ENCODE measurements at places on chromosomes 11 and 22.

DNA sequence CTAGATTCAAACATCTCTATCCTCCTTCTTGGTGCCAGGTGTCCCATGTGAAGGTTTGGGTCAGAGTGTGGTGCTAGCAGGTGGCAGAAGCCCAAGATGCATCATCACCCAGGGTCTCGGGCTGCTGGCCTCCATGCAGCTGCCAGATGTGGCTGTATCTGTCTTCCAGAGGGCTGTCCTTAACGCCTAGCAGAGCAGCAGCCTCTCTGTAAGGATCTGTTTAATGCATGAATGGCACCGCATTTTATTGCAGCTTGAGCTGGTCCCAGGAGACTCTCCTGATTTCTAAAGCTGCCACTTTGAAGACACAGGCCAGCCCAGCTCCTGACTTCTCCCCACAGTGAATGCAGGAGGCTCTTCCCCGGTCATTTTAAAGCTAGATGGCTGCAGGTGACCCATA is 26.3 kb downstream of the SLC1A2 start:
- DNase-seq, result no peak

- DNase-seq, result no peak
Measured at GRCh38 chr22:19406281-19406811, 25.2 kb downstream of the HIRA start.

GRCh38 chr11:10494636-10495463 is 39.8 kb downstream of the AMPD3 start:
- no peak for DNase-seq

GRCh38 chr11:121814296-121814695 is 301.7 kb downstream of the BLID start:
- no peak for DNase-seq

DNA sequence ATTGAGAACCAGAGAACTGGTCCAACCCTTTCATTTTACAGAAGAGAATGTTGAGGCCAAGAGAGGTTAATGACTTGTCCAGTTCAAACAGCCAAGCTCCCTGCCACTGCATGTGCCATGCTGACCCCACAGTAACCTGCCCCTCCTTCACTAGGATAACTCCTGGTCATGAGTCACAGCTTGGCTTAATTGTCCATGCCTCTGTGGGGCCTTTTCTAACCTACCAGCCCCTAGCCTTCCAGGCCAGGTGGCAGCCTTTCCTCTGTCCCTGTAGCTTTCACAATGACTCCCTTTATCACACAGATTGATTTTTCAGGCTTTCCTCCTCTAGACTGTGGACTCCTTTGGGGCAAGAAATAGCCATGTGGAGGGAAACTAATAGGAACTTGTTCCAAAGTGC is 97.2 kb downstream of the PIWIL4 start:
- DNase-seq, result no peak

GRCh38 chr11:30583476-30584280 is 2.5 kb downstream of the MPPED2 start:
- DNase-seq, result peak; percentile 44

DNA sequence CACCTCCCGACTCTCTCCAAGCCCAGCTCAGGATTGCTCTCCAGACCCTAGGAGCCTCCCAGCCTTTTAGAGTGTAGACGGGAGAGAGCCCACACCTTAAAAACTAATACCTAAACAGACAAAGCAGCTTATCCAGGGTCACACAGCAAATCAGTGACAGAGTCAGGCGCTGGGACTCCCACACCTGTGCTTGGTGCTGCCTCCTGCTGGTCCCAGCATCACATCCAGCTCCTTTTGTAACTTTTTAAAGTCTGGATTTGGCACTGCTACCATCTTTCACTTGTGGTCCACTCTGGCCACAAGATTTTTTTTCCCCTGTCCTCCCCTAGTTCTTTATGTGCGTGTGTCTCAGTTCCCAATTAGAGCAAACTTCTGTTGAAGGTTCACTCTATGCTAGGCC is 4.7 kb downstream of the ANO1 start:
- DNase-seq, result no peak

DNA sequence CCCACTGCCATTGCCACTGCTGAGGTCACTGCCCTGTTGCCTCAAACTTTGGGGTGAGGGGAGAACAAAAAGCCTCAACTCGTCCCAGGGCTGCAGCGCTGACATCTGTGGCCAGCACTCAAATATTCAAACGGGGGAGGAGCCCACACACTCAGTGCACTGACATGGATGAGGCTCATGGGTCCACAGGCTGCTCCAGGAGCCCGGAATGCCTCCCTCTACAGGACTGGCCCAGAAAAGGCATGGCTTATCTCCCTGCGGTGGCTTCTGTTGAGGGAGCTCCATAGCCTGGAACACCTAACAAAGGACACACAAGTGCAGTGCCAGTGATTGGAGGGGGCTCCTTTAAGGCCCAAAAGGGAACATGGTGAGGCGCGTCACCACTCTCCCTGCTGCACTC is 341.1 kb upstream of the LUZP2 start:
- no peak for DNase-seq

GRCh38 chr11:20008190-20008870 is 151.9 kb downstream of the DBX1 start:
- DNase-seq, result no peak

DNA sequence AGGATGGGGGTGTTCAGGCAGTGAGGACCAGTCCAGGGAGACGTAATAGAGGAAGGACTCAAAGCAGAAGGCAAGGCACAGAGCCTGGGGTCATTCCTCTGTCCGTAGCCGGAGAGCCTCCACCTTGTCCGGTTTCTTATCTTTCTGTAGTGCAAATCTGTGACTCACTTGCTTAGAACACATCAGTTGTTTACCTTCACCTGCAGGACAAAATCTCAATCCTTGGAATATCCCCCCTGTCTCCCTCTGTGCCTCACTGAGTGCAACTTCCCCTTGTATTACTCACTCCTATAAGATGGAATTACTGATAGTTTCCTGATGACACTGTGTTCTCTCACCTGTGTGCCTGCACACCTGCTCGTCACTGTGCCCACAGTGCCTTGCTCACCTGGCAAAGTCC is 20.4 kb upstream of the TTC12 start:
- no peak for DNase-seq

GRCh38 chr22:29245626-29246385 is 22.0 kb downstream of the RHBDD3 start:
- peak; percentile 77 for DNase-seq

GRCh38 chr11:96122601-96123074 is 198.7 kb upstream of the MTMR2 start:
- no peak for DNase-seq

GRCh38 chr22:41523464-41524221 is 20.6 kb downstream of the POLR3H start:
- DNase-seq, result no peak

DNA sequence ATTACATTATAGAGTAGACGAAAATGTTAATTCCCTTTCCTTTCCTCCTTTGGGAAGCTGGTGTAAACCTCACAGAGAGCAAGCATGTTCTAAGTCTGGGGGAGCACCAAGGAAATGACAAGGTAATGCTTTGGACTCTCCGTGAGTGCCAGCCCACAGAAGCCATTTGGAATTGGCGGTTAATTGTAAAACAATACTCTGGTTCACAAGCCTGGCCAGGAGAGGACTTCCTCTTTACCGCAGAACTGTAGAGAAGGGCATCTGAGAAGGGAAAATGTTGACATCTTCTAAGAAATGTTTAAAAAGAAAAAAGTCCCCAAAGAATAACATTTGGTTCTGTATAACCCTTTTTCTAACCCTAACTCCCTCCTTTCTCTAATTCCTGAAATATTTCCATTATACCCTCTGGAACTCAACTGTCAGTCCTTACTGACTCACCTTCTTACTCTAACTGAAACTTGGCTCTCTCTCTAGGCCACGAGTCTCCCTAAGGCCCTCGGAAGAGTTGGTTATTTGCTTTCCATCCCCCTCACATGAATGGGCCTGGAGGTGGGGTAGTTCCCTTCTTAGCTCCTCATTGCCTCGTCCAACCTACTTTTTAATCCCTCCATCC is 379.8 kb downstream of the SOX6 start:
- no peak for DNase-seq

DNA sequence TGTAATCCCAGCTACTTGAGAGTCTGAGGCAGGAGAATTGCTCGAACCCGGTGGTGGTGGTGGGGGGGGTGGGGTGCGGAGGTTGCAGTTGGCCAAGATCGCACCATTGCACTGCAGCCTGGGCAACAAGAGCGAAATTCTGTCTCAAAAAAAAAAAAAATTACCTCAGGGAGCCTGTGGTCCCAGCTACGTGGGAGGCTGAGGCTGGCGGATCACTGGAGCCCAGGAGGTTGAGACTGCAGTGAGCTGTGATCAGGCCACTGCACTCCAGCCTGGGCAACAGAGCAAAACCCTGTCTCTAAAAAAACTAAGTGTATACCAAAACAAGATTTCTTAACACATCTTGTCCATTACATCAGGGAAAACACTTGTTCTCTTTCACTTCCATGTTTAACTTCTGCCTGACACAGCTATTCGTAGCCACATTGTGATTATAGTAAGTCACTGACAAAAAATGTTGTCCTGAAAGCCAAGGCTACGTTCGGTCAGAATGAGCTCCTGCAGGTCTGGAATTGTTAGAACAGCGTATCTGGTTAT is 1.4 kb downstream of the TMEM80 start:
- DNase-seq, result no peak

DNA sequence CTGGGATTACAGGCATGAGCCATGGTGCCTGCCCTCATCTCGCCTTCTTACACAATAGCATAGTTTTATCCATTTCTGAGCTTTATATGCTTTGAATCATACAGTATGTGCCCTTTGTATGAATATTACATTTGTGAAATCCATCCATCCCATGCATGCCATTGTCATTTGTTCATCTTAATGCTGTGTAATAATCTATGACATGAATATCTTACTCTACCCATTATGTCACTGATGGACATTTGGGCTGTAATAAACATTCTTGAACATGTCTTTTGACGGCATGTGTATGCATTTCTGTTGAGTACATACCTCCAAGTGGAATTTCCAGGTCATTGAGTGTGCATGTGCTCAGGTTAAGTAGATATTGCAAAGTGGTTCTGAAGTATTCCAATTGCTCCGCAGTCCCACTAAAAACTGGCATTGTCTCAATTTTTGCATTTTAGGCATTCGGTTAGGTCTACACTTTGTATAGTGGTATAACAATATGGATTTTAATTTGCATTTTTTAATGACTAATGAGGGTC is 339.3 kb upstream of the SYN3 start:
- no peak for DNase-seq

DNA sequence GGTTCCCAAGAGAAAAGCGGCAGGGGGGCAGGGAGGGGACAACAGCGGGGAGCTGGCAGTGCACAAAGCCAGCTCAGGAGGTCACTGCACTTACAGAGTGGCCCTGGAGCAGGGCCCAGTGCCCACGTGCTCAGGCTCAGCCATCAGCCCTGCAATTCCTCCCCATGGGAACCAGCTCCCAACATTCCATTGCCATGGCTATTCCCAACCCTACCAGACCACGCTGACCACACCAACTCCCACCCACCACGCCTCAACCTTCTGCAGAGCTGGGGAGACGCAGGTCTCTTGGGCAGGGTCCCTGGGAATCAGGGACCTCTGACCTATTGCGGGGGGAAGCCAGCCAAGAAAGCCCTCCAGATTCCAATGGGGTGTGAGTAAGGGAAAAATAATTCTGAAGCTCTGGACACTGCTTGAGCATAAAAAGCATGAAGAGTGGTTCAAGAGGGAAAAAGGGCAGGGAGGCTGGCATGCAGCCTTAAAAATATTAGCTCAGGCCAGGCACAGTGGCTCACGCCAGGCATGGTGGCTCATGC is 38.3 kb upstream of the TFIP11 start:
- no peak for DNase-seq

GRCh38 chr11:1281326-1281973 is 28.0 kb downstream of the TOLLIP start:
- DNase-seq, result peak; percentile 69

DNA sequence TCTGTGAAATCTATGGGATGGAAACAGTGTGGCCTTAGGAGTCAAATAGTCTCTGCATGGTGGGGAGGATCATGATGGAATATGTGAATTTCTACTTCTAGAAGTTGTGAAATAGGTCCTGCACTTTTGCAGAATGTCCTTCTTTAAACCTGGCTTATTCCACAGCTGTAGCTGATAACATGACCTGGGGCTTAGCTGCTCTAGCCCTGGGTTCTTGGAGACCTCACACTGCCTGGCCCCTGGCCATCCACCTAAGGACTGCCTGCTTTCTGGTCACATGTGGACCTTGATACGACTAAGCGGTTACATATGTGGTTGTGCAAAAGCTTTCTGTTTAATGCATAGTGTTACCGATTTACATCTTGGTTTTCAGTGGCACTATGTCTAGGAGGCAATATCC is 88.2 kb downstream of the SWAP70 start:
- DNase-seq, result no peak

GRCh38 chr11:72259490-72259889 is 15.5 kb upstream of the PHOX2A start:
- DNase-seq, result no peak

DNA sequence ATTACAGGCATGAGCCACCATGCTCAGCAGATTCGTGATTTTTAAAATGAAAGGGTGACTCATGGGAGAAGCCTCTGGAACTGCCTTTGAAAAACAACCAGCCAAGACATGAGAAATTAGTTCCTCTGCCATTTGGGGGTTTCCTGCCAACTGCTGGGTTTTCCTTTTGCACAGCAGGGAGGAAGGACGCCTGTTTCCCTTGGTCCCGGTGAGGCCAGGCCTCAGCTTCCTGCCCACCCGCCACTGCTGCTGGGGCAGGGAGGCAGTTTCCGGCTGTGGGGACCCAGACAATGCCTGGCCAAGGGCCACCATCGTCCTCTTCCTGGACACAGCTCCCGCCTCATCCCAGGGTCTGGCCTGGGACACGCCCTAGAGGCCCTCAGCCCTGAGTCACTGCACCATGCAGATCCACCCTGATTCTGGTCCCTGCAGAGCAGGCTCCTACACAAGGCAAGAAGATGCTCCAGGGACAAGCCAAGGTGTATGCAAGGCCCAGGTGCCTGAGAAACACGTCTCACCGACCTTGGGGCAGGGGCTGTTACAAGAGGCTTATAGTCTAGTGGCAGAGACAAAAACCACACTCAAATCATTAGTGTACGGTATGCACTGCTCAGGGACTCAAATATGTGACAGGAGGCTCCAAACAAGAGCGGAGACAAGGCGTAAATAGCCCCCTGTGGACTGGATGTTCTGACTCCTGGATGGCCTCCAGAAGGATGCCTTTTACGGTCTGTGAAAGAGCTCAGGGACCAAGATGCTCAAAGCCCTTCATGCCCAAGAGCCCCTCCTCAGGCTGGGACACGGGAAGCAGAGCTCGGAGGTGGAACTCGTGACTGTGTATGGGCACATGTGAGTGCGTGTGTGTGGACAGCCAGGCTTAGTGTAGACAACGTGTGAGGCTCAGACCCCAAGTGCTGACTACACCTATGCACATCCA is 10.0 kb downstream of the PPM1F start:
- DNase-seq, result no peak

GRCh38 chr22:27212617-27213177 is 555.3 kb downstream of the MIAT start:
- DNase-seq, result no peak

- DNase-seq, result no peak
Measured at GRCh38 chr22:49922484-49922883, 4.0 kb downstream of the CRELD2 start.

- DNase-seq, result no peak
Measured at GRCh38 chr11:113138731-113139130, 175.7 kb upstream of the TTC12 start.

Measured in dorsolateral prefrontal cortex (tissue), 122 donors.